ENCODE measurements at places on chromosomes 11 and 22.

GRCh38 chr11:125348674-125349309 lies 147.3 kb downstream of the FEZ1 start:
- peak; percentile 17 for DNase-seq

- DNase-seq, result no peak
Measured at GRCh38 chr11:60251485-60252212, 8.7 kb upstream of the MS4A4E start.

- DNase-seq, result no peak
Measured at GRCh38 chr11:131867457-131868257, 497.2 kb downstream of the NTM start.

- DNase-seq, result no peak
Measured at GRCh38 chr22:25369041-25369440, 149.6 kb downstream of the CRYBB2 start.

GRCh38 chr11:123461164-123461563 lies 31.1 kb downstream of the GRAMD1B start:
- DNase-seq, result no peak

GRCh38 chr11:2940921-2941821 lies 12.0 kb upstream of the PHLDA2 start:
- DNase-seq, result no peak

DNA sequence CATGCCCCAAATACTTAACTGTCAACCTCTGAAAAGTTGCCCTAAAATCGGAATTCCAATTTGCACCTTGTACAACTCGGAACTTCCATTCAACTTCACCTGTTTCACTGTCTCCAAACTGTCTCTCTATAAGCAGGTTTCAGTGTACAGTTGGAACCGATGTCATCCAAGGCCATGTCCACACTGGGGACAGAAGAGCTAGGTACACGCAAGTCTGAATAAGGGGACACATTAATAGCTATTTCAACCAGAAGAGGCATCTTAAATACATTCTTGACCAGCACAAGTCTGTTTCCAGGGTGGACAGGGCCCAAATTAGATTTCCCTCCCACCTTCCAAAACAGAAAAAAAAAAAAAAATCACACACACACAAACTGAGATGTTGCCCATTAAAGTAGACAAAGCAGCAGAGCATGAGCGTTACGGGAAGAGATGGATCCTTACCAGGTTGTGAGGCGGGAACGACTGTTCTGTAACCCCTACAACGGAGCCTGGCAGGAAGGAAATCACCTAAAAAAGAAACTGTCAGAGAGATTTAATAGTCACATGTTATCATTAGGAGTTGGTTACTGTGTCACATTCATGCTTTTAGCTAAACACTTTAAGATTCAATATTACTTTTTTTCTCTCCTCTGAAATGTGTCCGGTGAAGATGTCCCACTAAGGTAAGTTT lies 1.7 kb downstream of the CREBZF start:
- DNase-seq, result no peak

GRCh38 chr11:120133216-120134105 lies 4.5 kb downstream of the TRIM29 start:
- no peak for DNase-seq

- no peak for DNase-seq
Measured at GRCh38 chr11:59778122-59778521, 22.9 kb downstream of the STX3 start.

DNA sequence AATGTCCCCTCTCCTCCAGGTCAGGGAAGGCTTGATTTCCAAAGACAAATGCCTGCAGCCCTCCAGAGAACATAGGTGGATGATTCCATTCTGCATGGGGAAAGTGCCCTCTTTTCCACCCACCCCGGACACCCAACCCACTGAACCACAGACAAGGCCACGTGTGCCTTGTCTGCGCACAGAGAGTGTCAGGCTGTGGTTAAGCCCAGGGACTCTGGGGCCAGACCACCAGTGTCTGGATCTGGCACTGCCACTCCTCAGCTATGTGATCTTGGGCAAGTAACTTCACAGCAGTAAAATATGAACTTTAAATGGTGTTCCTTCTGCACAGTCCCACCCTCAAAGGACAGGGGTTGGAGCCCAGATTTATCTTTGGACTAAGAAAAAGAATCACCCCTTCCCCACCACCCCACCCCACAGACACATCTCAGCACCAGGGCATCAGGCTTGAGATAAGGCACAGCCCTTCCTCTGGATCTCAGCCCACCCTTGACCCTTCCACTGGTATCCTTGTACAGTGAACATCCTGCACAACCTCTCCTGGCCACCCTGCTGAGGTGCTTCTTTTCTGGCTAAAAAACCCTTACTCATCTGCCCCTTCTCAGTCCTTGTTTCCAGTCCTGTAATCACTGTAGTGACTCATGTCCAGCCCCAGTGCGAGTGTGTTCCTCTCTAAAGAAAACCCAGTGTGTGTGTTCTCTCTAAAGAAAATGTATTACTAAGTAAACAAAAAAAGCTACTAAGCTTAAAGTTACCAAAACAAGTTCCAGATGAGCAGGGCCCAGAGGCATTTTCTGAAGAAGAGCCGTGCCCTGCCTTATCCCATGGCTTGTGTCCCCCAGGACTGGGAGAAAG lies 1.9 kb upstream of the PTGDR2 start:
- no peak for DNase-seq

DNA sequence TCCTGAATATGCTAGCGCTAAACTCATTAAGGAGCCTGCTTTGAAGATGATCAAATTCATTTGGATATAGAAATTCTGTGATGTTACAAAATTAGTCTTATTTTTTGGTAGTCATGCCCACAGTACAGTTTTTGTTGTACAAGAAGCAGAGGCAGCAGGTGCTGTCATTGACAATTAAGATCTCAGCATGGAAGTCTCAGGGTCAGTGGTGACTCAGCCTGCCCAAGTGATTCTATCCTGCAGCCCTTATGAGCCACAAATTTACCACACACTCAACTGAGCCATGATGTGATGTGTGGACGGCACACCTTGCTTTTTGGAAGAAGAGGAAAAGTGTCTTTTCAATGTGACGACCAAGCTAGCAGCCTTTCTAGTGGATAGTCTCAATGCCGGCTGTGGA lies 153.6 kb upstream of the SORL1-AS1 start:
- no peak for DNase-seq

GRCh38 chr11:65890324-65891218 lies at the start of gene CCDC85B:
CCDC85B (plus strand) TSS chr11:65890673; CDS start chr11:65890784, 111 bp downstream.
- peak; percentile 90 for DNase-seq

- DNase-seq, result no peak
Measured at GRCh38 chr22:17789379-17790200, 15.3 kb upstream of the BID start.

- no peak for DNase-seq
Measured at GRCh38 chr11:46607516-46607915, 9.5 kb downstream of the HARBI1 start.

All from activated naive CD8-positive, alpha-beta T cell treated with anti-CD3 and anti-CD28 coated beads, Interleukin-2, amount 50 U/mL, for 16 hours (primary cell).